ENCODE measurements at places on chromosomes 3 and 15.

DNA sequence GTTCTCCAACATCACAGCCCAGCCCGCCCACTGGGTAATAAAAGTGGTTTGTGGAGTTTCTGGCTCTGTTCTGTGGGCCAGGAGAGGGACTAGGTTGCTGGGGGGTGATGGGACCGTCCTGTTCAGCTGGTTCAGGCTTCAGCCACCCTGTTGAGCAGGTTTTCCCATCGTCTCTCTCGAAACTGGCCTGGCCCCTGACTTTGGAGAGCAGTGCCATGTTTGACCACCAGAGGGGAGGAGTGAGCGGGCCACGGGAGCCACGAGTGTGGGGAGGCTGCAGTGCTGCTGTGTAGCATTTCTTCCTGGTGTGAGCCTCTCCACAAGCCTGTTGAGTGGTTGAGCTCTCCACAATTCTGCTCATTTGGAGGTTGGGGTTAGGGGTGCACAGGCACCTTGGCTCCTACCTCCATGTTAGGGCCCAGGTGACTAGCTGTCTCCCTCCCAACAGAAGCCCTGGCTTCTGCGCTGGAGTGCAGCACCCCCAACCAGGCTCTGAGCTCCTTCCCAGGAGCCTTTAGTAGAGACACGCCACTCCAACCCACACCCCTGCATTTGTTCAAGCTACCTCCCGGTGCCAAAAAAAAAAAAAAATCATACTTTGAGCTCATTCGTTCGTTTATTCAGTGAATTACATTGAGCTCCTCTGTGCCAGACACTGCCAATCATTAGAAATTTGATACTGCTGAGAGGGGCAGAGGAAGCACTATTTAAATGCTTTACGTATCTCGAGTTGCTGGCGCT is 13.9 kb downstream of the SPINT1 start:
- no peak for DNase-seq

GRCh38 chr3:57949785-57950615 is 58.2 kb upstream of the FLNB start:
- no peak for DNase-seq

DNA sequence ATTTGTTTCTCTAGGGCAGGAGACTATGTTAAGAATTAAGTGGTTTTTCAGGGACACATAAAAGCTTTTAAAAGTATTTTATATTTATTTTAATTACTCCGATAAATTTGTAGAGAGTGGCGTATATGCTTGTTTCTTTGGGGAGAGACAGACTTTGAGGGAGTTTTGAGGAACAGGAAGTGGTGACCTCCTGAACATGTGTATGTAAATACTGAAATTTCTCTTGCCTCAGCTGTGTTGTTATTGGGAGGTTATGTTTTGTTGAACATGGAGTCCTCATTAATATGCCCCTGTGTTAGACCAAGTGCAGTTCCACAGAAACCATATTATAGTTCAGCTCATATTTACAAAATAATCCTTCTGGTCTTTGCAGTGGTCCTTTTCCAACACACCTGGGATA is 41.8 kb upstream of the UTS2B start:
- no peak for DNase-seq

- DNase-seq, result no peak
Observed at GRCh38 chr15:69762373-69763148, 309.9 kb downstream of the RPLP1 start.

DNA sequence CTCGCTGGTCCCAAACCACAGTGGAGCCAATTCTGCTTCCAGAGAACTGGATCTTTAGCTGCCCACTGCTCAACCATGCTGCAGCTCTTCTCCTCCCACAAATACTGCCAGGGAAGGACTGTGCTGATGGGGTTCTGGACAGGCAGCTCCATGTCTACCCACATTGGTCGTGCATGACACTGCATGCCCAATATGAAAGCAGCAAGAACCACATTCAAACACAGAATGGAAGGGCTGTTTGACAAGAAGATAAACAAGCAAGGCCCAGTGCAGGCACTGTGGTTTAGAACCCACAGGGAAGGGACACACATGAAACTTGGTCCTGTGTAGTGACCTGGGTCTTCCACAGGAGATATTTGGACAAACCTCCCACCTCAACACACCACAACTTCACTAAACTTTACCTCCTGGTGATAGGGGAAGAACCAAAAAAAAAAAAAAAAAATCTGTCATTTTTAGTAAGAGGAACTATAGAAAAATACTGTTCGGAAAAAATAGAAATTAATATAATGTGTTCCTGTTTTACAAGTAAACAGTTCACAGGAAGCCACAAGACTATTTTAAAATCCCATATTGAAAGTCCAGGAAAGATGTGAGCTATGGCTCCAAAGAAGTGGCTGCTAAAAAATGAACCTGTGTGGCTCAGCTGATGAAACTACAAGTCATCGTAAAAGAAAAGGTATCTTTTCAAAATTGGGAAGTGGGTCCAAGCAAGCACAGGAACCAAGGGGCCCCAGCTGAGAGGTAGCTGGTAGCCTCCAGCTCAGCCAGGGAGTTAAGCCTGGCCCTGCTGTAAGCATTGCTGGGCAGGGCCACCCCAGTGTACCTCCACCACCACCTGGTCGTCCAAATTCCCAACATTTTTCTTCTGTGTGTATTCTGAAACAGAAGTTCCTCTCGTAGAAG is 77.7 kb upstream of the ACAN start:
- no peak for DNase-seq

GRCh38 chr3:71003511-71003910 is 580.0 kb downstream of the FOXP1 start:
- no peak for DNase-seq

GRCh38 chr15:94348084-94348483 is 116.7 kb downstream of the MCTP2 start:
- no peak for DNase-seq

GRCh38 chr3:105353485-105354161 is 13.1 kb upstream of the ALCAM start:
- DNase-seq, result no peak

GRCh38 chr3:105938101-105938500 is 69.3 kb upstream of the CBLB start:
- no peak for DNase-seq

- DNase-seq, result no peak
Observed at GRCh38 chr15:37701230-37701629, 233.2 kb upstream of the TMCO5A start.

- no peak for DNase-seq
Observed at GRCh38 chr3:28039829-28040228, 201.6 kb upstream of the CMC1 start.

DNA sequence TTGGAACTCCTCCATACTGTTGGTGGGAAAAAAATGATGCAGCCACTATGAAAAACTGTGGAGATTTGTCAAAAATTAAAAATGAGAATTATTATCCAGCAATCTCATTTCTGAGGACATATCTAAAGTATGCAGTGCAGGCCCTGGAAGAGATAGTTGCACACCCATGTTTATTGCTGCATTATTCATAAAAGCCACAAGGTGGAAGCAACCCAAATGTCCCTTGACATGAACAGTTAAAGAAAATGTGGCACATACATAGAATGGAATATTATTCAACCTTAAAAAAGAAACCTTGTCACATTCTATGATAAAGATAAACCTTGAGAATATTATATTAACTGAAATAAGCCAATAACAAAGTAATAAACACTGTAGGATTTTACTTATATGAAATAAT is 80.9 kb upstream of the ARHGEF26 start:
- DNase-seq, result no peak

GRCh38 chr3:100700708-100701107 is 8.6 kb upstream of the TFG start:
- DNase-seq, result no peak

DNA sequence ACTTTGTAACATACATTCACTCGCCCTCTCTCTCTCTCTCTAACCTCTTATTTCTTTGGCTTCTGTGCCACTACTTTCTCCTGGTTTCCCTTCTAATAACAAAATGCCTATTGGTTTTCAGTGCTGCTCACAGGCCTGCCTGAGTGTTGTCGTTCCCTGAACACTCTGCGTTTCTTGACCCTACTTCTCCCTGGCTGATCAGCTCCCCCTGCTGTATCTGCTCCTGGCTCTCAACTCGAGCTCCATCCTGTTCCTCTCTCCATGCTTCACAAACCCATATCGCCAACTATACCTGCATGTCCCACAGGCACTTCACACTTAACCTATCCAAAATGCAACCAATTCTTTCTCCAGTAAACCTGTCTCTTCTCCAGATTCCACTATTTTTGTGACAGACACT is 111.4 kb downstream of the OPA1 start:
- DNase-seq, result no peak

GRCh38 chr3:50139308-50139707 is 15.8 kb upstream of the SEMA3F start:
- no peak for DNase-seq

GRCh38 chr15:69665641-69666111 is 213.1 kb downstream of the RPLP1 start:
- DNase-seq, result no peak

GRCh38 chr15:101151288-101151687 is 100.6 kb downstream of the CHSY1 start:
- no peak for DNase-seq

DNA sequence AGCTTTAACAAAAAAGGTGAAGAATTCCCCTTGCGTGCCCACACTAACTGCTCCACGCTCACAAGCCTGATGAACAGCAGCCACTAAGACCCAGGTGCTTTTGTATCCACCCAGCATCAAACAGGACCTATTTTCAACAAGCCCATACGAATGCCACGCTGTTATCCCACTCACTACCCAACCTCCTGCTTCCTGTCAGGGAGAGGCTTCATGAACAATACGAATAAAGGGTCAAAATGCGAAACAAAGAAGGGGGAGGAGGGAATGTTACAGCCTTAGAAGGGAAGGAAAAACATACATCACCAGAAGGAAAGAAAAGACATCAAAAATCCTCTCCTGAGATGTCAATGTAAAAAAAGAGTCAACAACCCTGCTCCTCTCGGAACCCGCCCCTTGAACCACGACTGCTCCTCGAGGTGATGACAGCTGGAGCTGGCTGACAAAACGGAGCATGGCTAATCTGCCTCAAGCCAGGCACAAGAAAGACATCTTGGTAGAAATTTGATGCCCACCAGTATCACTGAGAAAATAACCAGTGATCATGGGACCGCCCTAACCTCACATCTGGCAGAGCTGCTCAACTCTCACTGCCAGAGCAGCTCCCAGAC is 9.7 kb downstream of the ERC2 start:
- no peak for DNase-seq

GRCh38 chr3:78178740-78179363 is 1139.0 kb downstream of the ROBO2 start:
- DNase-seq, result no peak

DNA sequence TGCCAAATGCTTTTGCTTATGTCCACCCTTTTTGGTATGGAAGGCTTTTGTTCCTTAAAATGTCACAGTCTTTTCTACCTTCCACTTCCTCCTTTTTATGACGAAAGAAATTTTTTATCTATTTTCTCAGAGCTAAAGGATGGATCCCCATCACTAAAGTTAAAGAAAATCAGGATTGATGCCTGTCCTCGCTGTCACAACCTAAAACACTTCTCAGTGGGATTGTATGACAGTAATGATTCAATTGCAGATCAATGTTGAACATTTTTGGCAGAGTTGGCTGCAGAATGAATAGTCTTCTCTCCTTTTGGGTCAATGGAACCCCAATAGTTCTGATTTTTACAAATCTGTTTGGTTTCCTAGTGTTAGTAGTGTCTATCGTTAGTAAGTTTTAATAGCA is 549.8 kb upstream of the ROBO2 start:
- no peak for DNase-seq

DNA sequence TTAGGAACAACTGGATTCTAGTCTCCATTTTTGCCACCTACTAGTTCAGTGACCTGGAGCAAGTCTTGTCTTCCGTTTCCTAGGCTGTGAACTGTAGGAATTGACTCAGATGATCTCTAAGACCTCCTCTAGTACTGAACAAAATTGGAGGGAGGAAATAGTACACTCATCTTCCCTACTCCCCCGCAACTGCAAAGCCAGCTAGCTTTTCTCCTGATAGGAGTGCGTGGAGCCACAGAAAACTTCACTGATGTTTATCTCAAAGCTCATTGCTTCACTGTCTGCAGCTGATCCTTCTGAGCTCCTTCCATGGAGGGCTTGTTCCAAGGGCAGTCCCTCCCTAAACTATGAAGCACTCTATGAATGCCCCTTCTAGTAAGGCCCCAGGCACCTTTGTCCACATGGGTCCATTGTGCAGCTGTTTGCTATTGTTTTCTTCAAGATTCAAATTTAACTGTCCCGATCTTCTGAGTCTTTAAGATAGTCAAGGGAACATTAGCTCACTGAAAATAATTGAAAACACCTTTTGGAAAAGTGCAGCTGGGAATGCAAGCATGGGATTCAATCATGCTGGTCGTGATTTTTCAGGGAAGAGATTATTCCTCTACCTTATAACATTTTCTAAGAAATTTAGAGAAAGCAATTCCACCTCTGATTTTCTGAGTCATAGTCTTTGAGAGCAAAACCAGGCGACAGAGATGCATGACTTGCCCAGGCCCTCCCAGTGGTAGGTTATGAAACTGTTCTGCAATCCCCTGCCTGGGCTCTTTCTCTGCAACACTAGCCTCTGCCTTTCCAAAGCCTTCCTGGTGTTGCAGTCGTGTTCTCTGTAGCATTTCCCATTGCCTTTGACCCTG is 24.3 kb downstream of the FILIP1L start:
- no peak for DNase-seq

DNA sequence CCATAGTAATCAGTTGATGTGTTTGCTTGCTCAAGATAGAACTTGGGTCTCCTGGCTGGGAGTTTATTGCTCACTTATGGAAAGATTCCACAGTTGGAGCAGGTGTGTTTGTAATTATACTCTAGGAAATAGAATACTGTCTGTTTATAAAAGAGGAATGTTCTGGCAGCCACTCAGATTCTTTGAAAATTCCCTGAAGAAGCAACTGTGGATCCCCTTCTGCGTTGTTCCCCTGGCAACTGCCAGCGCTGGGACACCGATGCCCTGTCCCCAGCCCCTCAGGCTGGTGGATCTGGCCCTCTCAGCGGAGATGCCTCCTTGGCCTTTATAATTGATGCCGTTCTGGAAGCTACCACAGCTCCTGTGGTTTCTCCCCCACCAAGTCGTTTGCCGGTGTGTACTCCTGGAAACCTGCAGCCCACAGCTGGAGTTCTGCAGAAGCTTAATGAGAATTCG is 225.9 kb downstream of the ITPR1 start:
- DNase-seq, result no peak

DNA sequence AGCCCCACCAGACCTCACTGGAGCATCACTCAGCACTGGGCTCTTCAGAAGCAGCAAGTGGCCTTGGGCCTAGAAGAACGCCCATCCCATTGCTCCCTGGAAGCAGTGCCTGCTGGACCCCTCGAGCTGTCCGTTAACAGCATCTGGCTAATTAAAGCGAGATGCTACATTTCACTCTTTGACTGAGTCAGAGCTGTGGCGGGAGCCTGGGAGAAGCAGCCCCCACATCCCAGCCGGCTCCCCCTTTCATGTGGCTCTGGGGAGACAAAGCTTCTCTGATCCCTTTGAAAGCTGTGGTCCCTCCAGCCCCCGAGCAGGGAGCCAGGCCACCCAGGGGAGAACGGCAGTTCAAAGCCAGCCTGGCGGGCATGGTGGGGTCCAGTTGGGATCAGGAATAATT is 103.7 kb downstream of the MEGF11 start:
- no peak for DNase-seq

- DNase-seq, result no peak
Observed at GRCh38 chr15:42141795-42142667, 14.4 kb downstream of the PLA2G4F start.

- no peak for DNase-seq
Observed at GRCh38 chr15:88232771-88233201, 23.8 kb downstream of the NTRK3 start.
